Inflammatory macrophage treated with lipopolysaccharide for 4 hours (primary cell): ENCODE measurements at places on chromosomes 16 and 17.

DNA sequence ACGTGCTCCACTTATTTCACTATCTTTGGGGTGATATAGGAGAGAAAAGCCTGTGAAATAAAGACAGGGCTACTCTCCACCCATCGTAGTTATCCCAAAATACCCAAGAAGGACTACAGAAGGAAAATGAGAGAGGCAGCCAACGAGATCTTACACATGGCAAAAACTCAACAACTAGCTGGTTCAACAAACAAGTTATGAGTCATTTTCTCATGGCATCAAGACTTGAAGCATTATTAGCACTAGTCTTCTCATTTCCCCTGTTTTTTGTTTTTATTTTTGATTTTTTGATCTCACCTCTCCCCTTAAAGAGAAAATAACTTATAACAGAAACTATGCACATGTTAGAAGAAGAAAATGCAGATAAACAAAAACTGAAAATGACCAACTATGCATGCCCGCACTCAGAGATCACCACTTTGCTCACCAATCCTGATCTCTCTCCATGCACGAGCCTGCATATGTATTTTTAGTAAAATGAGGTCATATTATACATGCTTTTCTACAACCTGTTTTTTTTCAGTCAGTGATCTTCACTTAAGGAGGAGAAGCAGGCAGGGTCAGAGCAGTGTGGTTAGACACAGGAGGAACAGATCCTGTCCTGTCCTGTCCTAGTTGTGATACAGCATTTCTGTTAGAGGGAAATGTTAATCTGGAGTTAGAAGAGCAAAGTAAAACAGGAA lies 22.8 kb downstream of the FAM117A start:
- peak; percentile 46 for DNase-seq

DNA sequence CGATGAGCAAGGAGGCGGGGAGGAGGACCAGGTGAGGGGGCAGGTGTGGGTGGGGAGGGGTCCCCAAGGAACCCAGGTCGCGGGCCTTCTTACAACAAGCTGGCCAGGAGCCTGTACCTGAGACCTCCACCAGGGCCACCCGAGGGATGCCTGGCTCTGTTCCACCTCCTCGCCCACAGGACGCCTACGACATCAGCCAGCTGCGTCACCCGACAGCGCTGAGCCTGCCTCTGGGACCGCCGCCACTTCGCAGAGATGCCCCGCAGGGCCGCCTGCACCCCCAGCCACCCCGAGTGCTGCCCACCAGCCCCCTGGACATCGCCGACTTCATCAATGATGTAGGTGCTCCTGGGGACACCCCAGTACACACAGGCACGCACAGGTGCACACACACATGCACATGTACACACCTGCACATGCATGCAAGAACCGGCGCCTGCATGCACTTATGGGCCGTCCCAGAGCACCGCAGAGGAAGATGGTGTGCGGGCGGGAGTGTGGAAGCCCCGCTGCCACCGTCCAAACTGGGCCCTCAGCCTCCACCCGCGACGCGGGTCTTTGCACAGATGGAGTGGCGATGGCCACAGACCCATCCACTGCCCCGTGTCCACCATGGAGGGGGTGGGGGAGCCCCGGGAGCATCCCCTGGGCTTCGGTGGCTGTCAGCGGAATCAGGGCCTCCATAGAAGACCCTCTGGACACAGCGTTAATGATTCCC lies 6.6 kb downstream of the SLC22A31 start:
- DNase-seq: no peak

GRCh38 chr16:21592191-21592590 lies 7.2 kb upstream of the METTL9 start:
- no peak for DNase-seq

- no peak for DNase-seq
These were observed 1.9 kb upstream of the CD68 start for GRCh38 chr17:7577327-7578199.

DNA sequence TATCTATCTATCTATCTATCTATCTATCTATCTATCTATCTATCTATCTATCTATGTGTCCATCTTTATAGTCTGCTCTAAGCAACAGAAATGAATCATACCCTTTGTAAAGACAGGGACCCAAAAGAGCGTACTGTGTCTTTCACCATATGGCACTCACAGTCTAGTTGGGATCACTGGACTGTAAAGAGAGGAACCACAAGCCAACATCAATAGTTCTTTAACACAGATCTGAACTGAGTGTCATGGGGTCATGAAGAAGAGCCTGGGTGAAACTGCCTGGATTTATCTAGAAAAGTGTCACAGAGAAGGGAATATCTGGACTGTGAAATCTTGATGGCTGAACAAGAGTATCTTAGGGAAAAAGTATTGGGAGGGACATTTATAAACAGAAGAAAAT lies 619.1 kb upstream of the SOX9 start:
- no peak for DNase-seq
